ENCODE measurements at places on chromosomes 13 and 19.
A peak's percentile ranks its signal among the peaks of the same experiment; 100 is the strongest.

DNA sequence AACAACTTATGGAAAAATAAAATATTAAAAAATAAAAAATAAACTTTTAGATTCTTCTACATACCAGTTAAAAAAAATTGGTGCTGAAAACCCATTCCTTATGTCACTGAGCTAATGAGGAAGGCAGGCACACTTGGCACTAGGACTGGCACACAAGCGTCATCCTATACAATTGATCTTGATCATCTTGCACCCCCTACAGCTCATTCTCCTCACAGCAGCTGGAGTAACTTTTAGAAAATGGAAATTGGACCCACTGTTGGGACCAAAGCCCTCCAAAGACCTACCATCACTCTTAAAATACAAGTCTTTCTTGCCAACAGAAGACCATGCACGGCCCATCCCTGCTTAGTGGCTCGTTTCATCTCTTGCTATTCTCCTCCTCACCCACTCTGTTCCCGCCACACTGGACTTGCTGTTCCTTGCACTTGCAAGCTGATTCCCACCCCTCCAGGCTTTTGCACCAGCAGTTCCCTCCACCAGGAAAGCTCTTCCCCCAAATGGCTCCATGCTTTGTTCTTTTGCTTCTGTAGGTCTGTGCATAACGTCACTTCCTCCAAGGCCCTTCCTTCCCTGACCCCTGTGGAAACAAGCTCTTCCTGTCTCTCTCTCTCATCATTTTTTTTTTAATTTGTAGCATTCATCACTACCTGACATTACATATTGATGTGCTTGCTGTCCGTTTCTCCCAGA lies 11.6 kb downstream of the CTU1 start:
- DNase-seq, result no peak

GRCh38 chr13:40102854-40103253 lies 447.4 kb downstream of the COG6 start:
- DNase-seq, result peak; percentile 90

GRCh38 chr19:5215431-5215830 lies 125.2 kb downstream of the PTPRS start:
- DNase-seq, result no peak

- DNase-seq, result no peak
Observed at GRCh38 chr19:46573679-46574498, 27.2 kb upstream of the CALM3 start.

- no peak for DNase-seq
Observed at GRCh38 chr13:103388839-103389238, 322.6 kb upstream of the SLC10A2 start.

GRCh38 chr19:23795462-23795861 lies 36.8 kb upstream of the ZNF681 start:
- no peak for DNase-seq

GRCh38 chr19:10891405-10892086 lies 20.2 kb downstream of the CARM1 start:
- no peak for DNase-seq

GRCh38 chr19:3094601-3095440 lies 659 bp downstream of the GNA11 start:
- DNase-seq, result no peak

- no peak for DNase-seq
Observed at GRCh38 chr13:39577838-39578491, 25.0 kb downstream of the LHFPL6 start.

- no peak for DNase-seq
Observed at GRCh38 chr19:2274931-2275535, 6.9 kb downstream of the PEAK3 start.

GRCh38 chr19:1648459-1648849 lies 4.0 kb downstream of the TCF3 start:
- no peak for DNase-seq

DNA sequence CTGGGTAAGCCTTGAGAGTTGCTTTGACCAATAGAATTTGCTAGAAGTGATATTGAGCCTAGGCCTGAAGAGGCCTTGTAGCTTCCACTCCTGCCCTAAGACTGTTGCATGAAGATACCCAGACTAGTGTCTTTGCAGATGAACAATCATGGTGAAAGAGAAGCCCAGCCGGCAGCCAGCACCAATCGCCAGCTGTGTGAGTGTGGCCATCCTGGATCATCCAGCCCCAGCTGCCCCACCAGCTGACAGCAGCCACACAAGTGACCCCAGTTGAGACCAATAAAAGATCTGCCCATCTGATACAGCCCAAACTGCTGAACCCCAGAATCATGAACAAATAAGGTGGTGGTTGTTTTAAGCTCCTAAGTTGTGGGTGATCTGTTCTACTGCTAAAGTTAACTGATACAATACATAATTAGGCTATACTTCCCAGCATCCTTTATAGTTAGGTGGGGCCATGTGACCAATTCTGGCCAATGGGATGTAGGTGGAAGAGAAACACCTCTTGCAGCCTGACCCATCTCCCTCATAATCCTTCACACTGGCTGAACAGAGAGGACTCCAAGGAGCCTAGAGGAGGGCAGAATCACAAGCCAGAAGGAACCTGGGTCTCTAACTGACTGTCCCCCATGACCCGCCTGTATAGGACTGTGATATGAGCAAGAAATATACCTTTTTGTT lies 9.4 kb upstream of the ZNF428 start:
- no peak for DNase-seq

DNA sequence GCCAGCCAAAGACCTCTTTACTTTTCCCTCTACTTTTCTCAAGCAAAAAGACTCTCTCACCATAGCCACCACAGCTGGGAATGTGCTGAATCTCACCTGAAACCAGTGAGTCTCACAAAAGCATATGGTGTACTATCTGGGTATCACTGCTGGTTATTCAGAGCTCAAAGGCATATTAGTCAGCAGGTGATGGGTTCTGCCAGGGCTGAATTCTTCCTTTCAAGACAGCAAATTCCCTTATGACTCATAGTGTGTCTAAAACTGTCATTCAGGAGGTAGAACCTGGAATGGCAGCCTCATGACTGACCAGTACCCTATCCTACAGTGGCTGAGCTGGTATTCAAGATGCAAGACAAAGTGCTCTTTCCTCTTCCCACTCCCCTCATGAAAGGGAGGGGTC lies 2859.1 kb downstream of the PCDH9 start:
- DNase-seq, result no peak
